Sigmoid colon (tissue), 7 donors: ENCODE measurements at places on chromosomes 2 and 18. TPM values are rescaled to one million over a fixed set of nuclear protein-coding genes. Genes with fewer than 3 reads are reported as not detected.

The SULT1C4 gene
- 6.1 TPM for total RNA-seq

The DYSF gene
- 12.5 TPM for total RNA-seq

The SLC4A5 gene
- total RNA-seq, result 1.5 TPM

The PLEK gene
- 15.2 TPM for total RNA-seq
